Osteocyte (in vitro differentiated cells): ENCODE measurements at places on chromosomes 1 and 21.

GRCh38 chr1:62025892-62026291 is 168.8 kb upstream of the L1TD1 start:
- no peak overlapping the region for H3K4me3 ChIP-seq
- H3K4me1 ChIP-seq = no peaks in the 10 kb centered on the region

- no peak overlapping the region for H3K4me3 ChIP-seq
- DNase-seq = no peak
- peaks cover 3% of the 10 kb centered on the region for H3K36me3 ChIP-seq
- H3K27ac ChIP-seq = no peak overlapping the region
- peaks cover 48% of the 10 kb centered on the region for H3K4me1 ChIP-seq
- H3K27me3 ChIP-seq = no peaks in the 10 kb centered on the region
Observed at GRCh38 chr1:28062806-28063205, 25.6 kb downstream of the EYA3 start.

DNA sequence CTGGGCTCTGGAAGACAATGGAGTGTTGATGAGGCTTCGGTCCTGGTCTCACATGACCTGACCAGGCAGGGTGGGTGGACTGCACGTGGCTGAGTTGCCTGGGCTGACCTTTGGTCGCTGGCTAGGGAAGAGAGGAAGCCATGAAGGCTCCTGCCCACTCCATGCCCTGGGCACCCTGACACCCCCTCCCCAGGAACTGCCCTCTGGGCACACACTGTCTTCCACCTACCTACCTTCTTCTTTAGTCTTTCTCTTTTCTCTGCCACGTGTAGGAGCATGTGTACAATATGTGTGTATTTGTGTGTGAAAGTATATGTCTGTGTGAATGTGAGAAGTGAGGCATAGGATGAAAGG is 15.1 kb downstream of the POU3F1 start:
- no peak overlapping the region for H3K27ac ChIP-seq
- H3K27me3 ChIP-seq = no peaks in the 10 kb centered on the region
- H3K4me3 ChIP-seq = no peak overlapping the region

DNA sequence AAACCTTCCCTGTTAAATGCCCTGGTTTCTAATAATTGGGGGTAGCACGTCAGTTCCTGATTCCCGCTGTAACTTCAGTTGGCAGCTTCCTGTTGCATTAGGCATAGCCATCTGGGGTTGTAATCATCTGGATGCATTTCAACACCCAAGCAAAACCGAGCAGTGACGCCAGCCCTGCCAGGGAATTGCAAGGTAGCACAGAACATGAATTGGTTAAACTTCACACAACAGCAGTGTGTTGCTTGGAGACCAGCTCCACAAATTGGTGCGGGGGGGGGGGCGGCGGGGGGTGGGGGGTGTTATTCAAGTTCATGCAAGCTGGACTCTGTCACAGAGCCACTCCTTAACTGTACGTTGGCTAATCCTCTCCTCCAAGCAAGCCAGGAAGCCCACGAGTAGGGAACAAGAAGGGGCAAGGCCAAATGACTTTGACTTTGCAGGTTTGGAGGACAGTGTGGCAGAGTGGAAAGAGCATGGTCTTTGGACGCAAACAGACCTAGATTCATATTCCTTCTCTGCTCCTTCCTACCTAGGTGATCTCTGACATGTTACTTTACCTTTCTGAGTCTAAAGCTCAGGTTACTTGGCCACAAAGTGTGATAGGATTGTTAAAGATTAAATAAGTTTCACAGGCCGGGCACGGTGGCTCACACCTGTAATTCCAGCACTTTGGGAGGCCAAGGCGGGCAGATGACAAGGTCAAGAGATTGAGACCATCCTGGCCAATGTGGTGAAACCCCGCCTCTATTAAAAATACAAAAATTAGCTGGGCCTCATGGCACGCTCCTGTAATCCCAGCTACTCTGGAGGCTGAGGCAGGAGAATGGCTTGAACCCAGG is 4.7 kb downstream of the LAX1 start:
- H3K4me3 ChIP-seq = no peak overlapping the region

GRCh38 chr1:9302745-9303524 is 10.2 kb downstream of the SPSB1 start:
- peak overlapping the region; percentile 97 for H3K27ac ChIP-seq
- H3K27me3 ChIP-seq = no peaks in the 10 kb centered on the region
- peaks cover 17% of the 10 kb centered on the region for H3K36me3 ChIP-seq
- no peak for DNase-seq

DNA sequence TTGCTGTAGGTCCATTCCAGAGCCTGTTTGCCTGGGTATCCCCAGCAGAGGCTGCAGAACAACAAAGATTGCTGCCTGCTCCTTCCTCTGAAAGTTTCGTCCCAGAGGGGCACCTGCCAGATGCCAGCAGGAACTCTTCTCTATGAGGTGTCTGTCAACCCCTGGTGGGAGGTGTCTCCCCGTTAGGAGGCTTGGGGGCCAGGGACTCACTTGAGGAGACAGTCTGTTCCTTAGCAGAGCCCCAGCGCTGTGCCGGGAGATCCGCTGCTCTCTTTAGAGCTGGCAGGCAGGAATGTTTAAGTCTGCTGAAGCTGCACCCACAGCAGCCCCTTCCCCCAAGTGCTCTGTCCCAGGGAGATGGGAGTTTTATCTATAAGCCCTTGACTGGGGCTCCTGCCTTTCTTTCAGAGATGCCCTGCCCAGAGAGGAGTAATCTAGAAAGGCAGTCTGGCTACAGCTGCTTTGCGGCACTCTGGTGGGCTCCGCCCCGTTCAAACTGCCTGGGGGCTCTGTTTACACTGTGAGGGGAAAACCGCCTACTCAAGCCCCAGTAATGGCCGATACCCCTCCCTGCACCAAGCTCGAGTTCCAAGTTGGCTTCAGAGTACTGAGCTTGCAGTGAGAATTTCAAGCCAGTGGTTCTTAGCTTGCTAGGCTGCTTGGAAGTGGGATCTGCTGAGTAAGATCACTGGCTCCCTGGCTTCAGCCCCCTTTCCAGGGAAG is 8.7 kb upstream of the SLC25A24 start:
- peaks cover 5% of the 10 kb centered on the region for H3K36me3 ChIP-seq
- no peak overlapping the region for H3K27ac ChIP-seq
- no peak overlapping the region for H3K4me3 ChIP-seq
- DNase-seq = no peak
- H3K27me3 ChIP-seq = peaks cover 64% of the 10 kb centered on the region

DNA sequence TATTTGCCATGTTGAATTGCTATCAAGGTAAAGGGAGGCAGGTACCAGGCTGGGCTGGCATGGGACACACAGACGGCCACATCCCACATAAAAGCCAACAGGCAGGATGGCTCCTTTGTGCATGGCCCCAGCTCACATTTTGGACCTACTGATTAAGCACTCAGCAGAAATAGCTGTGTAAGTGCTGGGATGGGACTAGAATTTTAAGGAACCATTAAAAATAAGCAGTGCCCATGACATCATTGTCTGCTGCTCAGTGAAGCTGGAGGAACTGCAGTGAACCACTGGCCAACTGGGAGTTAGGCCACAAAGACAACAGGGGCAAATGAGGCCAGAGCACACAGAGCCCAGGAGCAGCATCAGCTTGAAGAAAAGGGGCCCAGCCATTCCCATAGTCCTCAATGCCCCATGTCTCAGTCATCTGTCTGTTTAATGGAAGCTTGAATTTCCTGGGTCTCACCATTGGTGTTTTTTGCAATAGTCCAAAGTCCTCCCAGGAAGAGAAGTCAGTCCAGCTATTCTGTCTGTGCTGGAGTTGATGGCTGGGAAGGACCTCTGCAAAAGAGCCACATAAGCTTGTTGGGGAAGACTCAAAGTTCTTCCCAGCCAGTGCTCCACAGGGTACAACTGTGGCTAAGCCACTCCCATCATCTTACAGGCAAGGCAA is 45.3 kb upstream of the TNR start:
- H3K4me3 ChIP-seq = no peak overlapping the region
- no peak for DNase-seq
- no peak overlapping the region for H3K27ac ChIP-seq
- H3K4me1 ChIP-seq = no peaks in the 10 kb centered on the region
- no peaks in the 10 kb centered on the region for H3K36me3 ChIP-seq
- peaks cover 3% of the 10 kb centered on the region for H3K27me3 ChIP-seq

DNA sequence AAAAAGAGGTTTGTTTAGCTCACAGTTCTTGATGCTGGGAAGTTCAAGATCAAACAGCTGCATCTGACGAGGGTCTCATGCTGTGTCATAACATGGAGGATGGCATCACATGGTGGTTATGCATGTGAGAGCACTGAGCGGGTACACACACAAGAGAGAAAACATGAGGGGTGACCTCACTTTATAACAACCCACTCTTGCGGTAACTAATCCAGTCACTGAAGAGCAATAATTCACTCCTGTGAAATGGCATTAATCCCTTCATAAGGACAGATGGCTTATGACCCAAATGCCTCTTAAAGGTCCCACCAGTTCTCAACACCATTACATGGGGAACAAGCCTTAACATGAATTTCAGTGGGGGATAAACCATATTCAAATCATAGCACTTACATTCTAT is 23.2 kb upstream of the CHIT1 start:
- H3K27me3 ChIP-seq = peaks cover 58% of the 10 kb centered on the region
- H3K36me3 ChIP-seq = peaks cover 3% of the 10 kb centered on the region
- no peaks in the 10 kb centered on the region for H3K4me1 ChIP-seq
- H3K4me3 ChIP-seq = no peak overlapping the region
